Kidney tubule cell (primary cell): ENCODE measurements at places on chromosomes 12 and 14.
A peak's percentile ranks its signal among the peaks of the same experiment; 100 is the strongest.

DNA sequence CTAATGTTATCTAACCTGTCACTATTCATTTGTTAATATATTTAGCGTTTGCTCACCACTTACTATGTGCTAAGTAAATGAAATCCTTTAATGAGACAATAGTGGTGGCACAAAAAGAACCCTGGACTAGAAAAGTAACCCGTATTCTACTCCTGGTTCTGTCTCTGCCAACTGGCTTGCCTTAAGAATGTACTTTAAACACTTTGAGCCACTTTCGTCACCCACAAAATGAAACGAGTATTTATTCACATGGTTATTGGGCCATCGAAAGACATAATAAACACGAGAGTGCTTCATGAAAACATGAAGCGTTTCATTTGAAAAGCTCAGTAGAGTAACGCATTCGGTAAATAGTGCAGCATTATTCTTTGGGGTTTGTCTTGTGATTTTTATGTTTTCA, 254.7 kb downstream of the EGLN3 start:
- DNase-seq = no peak

DNA sequence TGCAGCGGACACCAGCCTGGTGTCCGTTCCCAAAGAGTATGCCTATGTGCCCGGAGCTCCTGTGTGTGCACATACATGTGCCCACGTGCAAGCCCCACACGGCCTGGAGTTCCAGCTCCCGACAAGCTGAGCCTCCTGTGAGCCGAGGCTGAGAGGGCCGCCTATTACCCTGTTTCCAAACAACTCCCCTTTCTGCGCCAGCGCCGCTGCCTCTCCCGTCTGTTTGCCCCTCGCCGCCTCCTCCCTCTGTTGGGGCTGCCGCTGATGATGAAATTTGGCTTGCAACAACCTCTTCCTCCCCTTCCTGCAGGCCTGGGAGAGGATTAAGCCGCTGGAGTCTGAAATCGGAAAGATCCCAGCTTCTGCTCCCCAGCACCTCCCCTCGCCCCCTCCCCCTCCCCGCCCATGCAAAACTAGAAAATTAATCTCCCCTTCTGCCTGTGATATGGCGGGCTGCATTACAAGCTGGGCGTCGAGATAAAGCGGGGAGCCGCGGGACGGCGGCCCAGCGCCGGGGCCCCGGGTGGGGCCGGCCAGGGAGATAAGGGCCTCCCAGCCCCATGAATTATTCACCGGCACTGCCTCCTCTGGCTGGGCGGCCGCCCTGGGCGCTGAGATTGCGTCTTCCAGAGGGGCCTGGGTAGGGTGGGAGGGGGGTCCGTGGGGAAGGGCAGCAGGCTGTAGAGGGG, 6.8 kb upstream of the ASIC1 start:
- no peak for DNase-seq

GRCh38 chr12:119178544-119179334, at the start of gene HSPB8:
Gene HSPB8 (plus strand): TSS chr12:119178931. CDS start chr12:119179313, 382 bp downstream.
- DNase-seq = peak; percentile 97

GRCh38 chr14:102973706-102974285, 51.3 kb downstream of the AMN start:
- DNase-seq = no peak

DNA sequence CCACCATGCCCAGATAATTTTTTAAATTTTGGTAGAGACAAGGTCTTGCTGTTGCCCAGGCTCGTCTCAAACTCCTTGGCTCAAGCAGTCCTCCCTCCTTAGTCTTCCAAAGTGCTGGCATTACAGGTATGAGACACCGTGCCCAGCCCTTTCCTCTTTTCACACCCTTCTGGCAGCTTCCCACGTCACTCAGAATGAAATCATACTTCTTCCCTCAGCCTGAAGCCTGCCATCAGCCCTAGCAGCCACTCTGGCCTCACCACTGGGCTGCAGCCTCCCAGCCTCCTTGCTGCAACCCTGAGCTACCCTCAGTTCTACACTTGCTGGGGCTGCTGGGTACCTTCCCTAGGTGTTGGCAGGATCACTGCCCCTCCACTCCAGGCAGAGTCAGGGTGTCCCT, 18.2 kb downstream of the ANKRD9 start:
- DNase-seq = no peak

GRCh38 chr14:87687420-87687819, 305.6 kb downstream of the GALC start:
- peak; percentile 12 for DNase-seq

DNA sequence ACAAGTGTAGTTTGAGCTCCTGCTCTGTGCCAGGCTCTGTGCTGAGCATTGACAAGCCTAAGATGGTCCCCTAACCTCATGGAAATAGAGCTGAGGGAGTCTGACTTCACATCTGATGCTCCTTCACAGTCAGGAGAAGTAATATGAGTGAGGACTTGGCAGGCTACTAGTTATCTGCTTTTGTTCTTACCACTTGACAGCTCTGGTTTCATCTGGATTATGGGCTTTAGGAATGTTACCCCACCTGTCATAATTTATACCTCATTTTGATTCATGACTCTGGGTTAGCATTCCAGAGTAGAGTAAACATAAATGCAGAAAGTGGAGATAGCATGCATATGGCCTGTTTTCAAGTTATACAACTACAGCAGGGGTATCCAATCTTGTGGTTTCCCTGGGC, 40.5 kb downstream of the ATP6V1D start:
- DNase-seq = no peak

- peak; percentile 88 for DNase-seq
These were observed 18.9 kb upstream of the POC1B start for GRCh38 chr12:89544681-89545184.
